ENCODE measurements at places on chromosomes 1 and 21.
A peak's percentile ranks its signal among the peaks of the same experiment; 100 is the strongest.

GRCh38 chr1:110438893-110439292 is 12.1 kb upstream of the PROK1 start:
- no peak for DNase-seq

GRCh38 chr1:182952677-182953444 is at the start of gene SHCBP1L:
Gene SHCBP1L (minus strand): TSS chr1:182953166. CDS start chr1:182953133, 33 bp downstream.
- DNase-seq, result no peak

DNA sequence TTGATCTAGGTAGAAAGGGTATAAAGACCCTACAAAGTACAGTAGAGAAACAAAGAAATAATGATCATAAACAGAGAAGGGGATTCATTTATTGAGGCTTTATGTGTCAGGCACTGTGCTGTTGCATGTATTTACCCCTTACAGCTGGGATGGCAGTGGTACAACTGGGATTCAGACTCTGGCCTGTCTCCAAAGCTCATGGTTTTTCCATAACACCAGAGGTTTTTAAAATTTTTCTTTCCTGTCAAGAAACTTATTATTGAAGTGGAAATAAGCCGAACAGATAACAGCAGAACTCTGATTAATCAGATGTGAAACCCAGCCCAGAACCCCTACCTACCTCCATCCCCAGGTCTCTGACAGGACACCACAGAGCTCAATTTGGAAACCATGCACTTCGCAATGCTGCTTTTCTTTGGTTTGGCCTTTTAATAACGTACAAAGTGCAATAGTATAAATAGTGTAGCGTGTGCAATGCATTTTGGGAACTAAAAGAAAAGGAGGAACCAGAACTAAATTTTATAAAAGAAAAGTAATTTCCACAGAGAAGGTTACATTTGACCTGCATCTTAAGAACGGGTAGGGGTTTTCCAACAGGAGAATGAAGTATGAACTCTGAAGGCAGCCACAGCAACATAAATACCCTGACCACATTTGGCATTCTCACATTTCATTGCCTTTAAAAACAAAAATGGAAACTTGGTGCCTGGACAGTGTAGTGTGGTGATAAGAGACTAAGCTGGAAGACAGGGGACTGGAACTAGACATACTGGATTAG is 92.0 kb upstream of the S1PR1 start:
- DNase-seq, result no peak

DNA sequence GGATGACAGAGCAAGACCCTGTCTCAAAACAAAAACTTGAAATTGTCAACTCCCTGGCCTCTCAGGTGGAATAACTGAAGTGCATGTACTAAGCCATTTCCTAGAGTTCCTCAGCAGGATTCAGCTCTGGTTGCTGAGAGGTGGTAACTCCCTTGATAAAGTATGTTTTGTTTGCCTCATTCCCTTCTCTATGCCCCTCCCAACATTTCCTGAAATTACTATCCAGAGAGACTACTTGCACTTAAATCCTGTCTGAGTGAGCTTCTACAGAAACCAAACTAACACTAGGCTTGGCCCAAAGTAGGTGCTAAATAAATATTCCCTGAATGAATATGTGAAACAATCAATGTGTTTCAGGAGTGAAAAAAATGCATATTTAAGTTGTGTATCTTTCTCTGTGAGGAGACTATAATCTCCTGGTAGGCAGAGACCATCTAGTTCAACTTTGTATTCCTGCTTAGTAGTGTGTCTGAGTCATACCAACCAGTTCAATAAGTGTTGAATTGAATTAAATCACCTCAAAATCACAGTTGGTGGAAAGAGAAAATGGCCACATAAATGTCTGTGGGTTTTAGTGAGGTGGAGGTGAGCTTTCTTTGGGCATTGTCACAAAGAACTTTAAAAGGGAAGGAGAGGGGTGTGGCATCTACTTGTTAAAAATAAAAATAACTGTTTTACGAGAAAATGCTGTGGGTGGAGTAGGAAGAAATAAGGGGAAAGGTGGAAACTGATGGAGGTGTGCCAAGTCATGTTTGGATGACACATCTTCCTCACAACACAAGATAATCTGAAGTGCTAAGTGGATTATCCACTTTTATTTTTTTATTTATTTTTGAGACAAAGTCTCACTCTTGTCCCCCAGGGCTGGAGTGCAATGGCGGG is 12.6 kb downstream of the RIMKLA start:
- no peak for DNase-seq

DNA sequence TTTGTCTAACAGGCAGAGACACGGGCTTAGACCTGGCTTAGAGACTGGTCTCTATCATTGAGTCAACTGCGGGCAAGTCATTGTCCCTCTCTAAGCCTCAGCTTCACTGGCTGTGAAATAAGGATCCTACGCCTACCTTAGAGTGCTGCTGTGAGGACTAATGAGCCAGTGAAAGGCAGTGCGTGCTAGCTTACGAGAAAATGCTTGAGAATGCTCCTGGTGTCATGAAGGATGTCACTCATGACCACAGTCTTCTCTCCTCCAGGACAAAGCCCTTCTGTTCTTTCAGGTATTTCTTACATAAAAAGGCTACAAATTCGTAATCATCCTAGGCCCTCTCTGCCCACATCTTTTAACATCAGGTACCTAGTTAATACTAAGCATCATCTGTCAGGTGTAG is 16.5 kb upstream of the A3GALT2 start:
- DNase-seq, result no peak

GRCh38 chr1:29703596-29704370 is 467.5 kb downstream of the PTPRU start:
- DNase-seq, result no peak

DNA sequence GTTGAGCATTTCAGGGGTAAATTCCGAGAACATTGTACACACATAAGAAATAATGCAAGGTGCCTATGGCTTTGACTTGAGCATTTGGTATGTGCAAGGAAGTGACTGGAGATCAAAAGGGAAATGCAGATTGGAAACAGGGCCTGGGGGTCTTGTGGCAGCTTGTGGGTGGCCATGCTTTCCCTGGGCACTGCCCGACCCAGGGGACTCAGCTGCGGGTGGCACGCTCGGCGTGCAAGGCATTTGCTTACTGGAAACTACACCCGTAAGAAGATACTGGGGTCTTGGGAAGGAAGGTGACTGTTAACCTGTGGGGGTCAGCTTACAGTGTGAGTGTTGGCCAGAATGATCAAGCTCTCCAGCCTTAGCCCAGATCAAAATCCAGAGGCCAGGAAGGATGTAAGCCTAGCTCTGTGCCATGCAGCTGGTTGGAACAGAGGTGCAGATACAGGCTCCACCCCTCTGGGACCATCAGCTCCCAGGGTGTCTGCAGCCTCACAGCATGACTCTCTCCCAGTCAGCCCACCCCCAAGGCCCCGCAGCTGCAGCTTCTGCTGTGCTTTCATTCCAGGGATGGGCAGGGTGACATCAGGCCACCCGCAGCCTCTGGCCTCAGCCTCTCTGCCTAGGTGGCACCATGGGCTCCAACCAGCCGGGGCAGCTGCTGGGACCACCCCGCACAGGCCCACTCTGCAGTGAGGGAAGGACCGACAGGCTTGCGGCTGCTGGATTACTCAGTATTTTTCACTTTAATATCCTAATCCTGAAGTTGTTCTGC is 55.1 kb downstream of the KIF26B start:
- DNase-seq, result no peak

DNA sequence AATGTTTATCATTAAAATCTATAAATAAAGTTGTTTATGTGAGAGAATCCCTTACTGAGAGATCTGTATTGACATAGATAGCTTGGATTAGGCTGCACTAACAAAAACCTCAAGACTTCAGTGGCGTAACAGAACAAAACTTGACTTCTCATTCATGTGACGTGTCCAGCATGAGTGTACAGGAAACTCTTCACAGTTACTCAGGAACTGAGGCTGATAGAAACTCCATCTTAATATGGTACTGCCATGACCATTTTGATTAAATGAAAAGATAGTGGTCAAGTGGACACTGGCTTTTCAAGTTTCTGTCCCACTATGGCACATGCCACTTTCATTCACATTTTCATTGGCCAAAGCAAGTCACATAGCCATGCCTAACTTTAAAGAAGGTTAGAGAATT is 3.7 kb downstream of the ST3GAL3 start:
- DNase-seq, result no peak

GRCh38 chr1:198907423-198907746 is 268.5 kb downstream of the PTPRC start:
- no peak for DNase-seq

GRCh38 chr1:1255078-1255477 is 8.6 kb upstream of the C1QTNF12 start:
- no peak for DNase-seq

- DNase-seq, result no peak
Measured at GRCh38 chr1:117612517-117613248, 6.8 kb downstream of the TENT5C start.

GRCh38 chr1:39901714-39902459 is at the start of gene MYCL:
Gene MYCL (minus strand): TSS chr1:39901917. CDS start chr1:39901434, 483 bp downstream.
- DNase-seq, result peak; percentile 31

- no peak for DNase-seq
Measured at GRCh38 chr1:15276691-15277446, 29.8 kb downstream of the FHAD1 start.

GRCh38 chr1:15863156-15863901 is 15.8 kb downstream of the SPEN start:
- DNase-seq, result no peak

DNA sequence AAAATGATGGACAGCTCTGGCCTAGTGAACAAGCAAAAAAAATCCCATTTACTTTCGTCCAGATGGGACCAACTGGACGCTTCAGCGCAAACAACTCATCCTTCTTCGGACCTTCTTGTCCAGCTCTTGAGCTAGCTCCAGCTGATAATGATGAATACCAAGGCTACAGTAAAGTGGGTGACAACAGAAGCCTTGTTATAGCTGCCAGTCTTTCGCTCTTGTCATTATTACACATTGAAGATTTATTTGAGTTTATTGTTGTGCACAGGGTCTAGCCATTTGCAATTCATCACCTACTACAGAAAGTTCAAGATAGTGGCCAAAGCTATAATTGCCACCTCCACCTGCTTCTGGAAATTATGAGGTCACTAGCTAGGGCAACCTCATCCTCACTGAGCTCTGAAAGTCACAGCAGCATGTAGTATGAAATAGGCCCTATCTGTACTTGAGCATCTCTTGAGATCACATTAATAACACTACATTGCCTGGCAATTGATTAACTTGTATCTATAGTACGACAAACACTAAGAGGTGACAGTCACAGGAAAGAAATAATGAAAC is 76.9 kb downstream of the GPATCH2 start:
- DNase-seq, result no peak

DNA sequence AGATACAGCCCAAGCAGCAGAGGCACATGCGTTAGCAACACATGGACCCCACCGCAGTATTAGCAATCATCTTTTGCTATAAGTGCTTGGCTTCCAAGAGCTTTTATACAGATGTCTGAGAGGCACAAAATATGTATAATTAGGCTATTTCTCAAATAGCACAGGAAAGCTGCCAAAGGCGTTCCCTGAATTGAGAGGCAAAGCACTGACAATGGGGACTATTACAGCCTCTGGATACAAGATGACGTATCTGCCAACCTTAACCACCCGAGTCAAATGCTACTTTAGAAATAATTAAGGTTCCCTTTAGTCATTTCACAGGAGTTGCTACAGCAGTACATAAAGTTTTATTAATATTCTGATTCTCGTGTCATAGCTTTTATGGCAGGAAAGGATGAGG is 6.4 kb downstream of the STMN1 start:
- no peak for DNase-seq

DNA sequence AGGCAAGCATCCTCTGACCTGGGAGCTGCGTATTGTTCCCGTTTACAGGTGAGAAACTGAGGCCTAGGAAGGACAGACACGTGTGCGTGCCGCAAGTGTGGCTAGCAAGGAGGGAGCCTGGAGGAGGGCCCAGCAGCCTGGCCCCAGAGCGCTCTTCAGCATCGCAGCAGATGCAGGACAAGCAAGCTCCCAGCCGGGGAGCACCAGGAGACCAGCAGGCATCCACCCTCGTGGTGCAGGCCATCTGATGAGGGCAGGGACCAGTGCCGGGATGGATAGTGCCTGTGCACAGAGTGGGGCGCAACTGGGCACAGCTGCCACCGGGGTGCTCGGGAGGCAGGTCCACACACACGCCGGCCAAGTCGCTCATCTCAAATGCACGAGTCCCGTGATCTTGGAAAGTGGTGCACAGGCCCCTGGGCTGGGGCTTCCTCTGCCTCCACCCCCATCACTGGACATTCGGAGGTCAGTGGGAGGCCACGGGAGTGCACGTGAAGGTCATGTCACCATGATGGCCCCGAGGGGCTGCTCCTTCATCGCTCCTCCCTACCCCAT is 55.1 kb downstream of the COL18A1 start:
- no peak for DNase-seq

DNA sequence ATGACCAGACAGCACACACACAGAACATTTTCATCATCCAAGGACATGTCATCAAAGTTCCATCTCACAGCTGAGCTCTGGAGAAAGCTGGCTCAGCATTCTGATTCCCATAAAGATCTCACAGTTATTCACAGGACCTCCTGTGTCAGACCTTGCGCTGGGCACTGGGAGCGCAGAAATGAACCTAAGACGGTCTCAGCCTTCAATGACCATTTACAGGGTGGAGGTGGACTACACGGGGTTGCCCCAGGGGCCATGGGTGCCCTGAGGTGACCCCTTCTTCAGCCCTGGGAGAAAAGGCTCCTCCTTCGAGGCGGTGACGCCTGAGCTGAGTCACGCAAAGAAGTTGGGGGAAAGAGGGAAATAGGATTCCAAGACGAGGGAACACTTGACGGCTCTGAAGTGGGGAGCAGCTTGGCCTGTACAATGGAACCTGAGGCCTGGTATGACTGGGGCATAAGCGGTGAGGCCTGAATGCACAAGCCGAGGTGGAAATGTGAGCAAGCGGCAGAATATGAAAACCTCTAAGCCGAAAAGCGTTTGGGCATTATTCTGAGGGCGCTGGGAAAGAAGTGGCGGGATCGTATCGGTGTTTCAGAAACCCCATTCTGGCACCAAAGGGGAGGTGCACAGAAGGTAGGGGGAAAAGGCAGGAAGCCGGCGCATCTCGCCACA is 797 bp downstream of the CC2D1B start:
- DNase-seq, result no peak

- DNase-seq, result no peak
Measured at GRCh38 chr1:44780583-44781121, 5.3 kb downstream of the RPS8 start.

- DNase-seq, result no peak
Measured at GRCh38 chr1:44338136-44338535, 16.9 kb downstream of the ERI3 start.

DNA sequence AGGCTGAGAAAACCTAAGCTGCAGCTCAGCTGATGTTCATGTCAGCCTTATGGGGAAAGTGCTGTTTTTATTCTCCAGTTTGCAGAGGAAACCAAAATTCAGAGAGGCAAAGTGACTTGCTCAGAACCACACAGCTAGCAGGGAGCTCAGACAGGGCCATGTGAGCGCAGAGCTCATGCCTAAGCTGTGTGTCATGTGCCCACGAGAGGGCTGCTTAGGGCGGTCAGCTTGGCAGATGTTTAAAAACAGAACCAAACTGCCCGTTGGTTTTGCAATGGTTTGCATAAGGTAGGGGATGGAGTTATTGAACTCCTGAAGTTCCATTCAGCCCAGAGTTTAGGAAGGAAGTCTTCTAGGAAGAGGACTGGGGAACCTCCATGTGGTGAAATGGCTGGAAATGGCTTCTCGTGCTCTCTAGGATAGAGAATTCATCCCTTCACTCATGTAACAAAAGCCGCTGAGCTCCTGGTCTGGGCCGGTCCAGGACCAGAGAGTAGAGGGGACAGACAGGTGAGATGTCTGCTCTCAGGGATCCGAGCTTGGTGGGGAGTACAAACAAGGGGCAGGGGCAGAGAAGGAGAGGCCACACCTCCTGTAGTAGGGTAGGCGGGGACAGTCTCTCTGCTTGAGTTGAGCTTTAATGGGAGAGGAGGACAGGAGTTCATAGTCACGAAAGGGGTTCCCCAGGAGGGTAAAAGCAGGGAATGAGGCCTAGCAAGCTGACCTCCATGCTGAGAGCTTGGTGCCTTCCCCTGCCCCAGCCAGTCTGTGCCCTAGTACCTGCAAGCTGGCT is 46.9 kb downstream of the ARHGEF10L start:
- no peak for DNase-seq
